Activated T-cell treated with anti-CD3 and anti-CD28 coated beads for 1 hour (primary cell): ENCODE measurements at places on chromosomes 7 and 10.

DNA sequence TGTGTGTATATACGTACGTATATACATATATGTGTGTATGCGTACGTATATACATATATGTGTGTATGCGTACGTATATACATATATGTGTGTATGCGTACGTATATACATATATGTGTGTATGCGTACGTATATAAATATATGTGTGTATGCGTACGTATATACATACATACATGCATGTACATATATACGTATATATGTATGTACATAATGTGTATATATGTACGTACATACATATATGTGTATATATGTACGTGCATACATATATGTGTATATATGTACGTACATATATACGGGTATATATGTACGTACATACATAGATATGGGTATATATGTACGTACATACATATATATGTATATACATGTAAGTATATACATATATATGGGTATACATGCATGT is 332.1 kb downstream of the CRPPA start:
- DNase-seq: no peak

DNA sequence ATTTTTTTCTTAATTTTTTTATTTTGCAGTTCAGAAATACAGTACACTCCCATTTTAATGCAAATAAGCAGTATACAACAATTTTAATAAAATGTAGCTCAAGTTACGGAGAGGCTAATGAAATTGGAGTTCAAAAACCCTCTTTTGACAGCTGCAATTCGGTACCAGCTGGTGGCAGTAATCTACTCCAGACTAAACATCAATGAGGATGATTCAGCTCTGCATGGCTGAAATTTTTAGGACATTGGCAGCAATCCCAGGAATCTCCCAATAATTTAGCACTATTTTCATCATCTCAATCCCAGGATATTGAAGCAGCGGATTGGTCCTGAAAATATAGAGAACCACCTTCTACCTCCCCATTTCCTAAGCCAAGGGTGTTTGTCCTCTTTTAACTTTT is 278.8 kb downstream of the CACNA2D1 start:
- no peak for DNase-seq

DNA sequence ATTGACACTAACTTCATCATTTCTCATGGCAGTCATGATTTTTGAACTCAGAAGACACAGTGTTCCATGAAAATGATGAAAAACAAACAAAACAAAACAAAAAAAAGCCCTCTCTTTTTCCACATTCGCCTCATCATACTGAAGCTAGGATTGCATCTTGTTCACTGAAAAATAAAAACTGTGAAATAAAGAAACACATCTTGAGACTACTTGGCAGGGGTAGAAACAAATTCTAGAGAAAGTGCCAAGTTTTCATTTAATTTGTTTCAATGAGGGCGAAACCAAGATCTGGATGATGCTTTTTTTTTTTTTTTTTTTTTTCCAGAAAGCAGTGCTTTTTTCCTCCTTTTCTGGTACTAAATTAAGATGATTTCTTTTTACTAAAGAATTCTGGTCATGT is 350.4 kb upstream of the ETV1 start:
- no peak for DNase-seq

- DNase-seq: no peak
Observed at GRCh38 chr10:77925795-77926565, 575 bp downstream of the DLG5 start.

DNA sequence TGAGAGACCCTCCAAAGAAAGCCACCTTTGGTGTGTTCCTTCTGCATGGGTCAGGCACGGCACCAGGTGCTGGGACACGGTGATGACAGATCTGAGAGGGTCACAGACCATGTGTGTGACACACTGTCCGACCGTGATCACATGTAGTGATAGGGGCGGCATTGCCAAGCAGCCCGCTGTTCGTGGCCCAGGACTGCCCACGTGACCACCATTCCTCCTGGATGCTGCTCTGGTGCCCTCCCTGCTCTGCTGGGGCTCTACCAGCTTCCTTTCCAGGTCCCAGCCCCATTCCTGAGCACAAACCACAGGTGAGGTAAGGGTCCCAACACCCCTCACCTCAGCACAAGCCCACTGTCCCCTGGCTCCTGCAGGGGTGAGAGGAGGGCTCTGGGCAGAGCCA is 10.1 kb upstream of the SLC18A3 start:
- DNase-seq: no peak

- no peak for DNase-seq
Observed at GRCh38 chr7:66279912-66280311, 74.8 kb downstream of the TPST1 start.

GRCh38 chr10:113995201-113995600 is 48.5 kb upstream of the ADRB1 start:
- no peak for DNase-seq

GRCh38 chr7:144763291-144763690 is 72.6 kb downstream of the TPK1 start:
- DNase-seq: no peak

DNA sequence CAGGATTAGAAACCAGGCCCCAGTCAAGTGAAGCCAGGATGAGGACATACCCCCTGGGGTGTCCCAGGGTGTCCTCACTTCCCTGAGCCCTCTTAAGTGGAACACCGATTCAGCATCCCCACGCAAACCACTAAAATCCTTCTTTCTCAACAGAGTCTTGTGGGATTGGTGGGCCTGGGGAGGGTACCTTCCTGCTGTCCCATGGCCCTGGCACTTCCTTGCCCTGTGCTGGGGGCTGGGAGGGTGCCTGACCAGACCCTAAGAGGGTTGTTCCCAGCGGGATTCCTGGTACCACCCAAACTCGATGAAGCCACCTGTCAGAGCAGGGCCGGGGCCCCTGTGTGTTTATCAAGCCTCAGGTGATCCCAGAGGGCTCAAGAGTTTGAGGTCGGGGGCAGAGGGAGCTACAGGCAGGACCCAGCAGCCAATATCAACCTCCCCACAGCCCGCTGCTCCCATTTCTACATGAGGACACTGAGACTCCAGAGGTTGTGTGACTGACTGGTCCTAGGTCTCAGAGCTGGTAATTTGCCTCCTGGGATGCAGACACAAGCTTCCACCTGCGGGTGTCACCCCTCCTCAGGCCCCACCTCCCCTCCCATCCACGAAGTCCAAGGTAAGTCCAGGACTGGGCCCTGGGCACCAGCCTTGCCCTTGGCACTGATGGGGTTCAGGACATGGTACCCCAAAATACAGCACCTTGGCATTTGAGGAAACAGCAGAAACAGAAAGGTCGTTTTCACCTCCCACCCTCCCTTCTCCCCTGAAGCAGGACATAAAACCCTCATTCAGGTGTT is 31.4 kb downstream of the OAT start:
- no peak for DNase-seq

DNA sequence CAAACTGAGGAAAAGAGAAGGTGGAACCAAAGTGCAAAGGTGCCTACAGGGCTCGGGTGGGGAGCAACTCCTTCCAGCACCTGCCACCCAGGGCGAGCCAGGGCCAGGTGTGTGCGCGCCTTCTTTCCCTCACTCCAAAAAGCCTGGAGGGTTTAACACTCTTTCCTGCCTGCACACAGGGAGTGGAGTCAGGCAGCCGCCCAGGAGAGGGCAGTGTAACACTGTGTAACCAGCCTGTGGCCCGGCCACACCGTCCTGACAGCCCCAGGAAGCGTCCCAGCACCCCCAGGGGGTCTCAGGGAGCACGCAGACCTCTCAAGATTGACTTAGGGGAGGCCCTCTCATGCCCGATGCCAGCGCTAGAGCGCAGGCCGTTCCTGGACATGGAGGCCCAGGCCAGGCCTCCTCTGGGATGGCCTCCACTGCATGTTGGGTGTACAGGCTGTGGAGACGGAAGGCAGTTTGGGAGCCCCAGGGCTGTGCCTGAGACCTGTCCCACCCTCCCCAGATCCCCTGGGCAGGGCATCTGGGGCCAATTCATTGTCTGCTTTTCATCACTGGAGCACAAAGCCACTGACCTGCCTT is 13.4 kb downstream of the BRI3 start:
- peak; percentile 17 for DNase-seq

DNA sequence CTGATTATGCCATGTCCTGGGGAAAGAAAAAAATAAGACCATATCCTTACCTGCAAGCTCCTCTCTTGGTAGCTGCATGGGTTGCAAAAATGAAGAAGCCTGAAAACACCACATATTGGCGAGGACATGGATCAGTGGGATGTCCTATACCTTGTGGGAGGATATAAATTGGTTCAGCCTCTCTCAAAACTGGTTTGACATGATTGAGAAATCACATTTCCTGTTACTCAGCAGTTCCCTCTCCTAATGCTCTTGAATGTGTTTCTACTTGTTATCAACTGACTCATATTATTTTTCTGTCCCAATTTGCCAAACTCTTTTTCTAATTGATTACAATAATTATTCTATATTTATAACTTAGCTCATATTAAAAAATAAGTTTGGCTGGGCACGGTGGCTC is 380.2 kb downstream of the EXOC4 start:
- no peak for DNase-seq

DNA sequence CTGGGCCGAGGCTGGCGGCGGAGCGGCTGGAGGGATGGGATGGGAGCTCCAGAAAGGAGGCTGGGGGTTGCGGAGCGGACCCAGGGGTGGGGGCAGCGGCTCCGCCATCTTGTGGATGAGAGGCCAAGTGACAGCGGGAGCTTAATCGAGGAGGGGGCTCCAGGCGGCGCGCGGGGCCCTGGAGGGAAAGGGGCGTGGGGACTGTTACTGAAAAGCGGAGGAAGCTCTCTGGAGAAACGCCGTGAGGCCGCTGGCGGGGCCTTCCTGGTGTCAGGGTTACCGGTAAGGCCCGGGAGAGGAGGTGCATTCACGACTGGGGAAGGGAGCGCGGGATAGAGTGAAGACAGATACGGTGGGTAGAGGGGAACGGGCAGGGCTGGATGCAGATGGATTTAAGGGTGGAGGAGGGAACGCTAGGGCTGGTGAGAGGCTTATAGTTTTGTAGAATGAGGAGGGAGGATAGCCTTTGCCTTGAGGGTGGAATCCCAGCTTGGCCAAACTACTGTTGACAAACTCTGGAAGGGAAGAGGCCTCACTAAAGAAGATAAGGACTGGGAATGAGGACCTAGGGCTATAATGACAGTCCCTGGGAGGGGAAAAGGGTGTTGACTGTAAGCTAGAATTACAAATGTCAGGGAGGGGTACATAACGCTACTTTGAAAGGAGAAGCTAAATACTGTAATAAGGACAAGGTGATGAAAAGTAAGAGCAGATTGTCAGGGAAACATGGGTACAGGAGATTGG is 535 bp downstream of the BTRC start:
- peak; percentile 24 for DNase-seq

- no peak for DNase-seq
Observed at GRCh38 chr7:121003986-121004685, 15.6 kb downstream of the CPED1 start.

DNA sequence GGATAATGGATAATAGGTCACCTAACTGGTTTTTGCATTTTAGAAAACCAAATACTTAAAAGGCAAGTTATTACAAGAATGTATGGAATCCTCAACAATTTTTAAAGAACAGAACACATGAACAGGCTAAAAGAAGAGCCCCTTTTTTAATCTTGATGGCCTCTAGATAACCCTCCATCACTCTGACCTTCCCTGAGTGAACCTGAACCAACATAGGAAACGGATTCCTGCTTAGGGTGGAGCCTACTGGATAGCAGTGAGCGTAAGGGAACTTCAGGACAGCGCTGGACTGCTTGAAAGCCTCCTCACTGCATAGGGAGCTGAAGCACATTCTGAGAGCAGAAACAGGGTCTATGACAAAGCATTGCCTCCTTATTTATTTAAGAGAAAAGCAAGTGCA is 20.5 kb downstream of the TRPV5 start:
- DNase-seq: no peak

- no peak for DNase-seq
Observed at GRCh38 chr10:103847346-103847745, 8.0 kb downstream of the SH3PXD2A start.

- no peak for DNase-seq
Observed at GRCh38 chr7:47885309-47885986, 62.8 kb downstream of the PKD1L1 start.

- DNase-seq: no peak
Observed at GRCh38 chr10:97079448-97079847, 106.3 kb downstream of the SLIT1 start.

DNA sequence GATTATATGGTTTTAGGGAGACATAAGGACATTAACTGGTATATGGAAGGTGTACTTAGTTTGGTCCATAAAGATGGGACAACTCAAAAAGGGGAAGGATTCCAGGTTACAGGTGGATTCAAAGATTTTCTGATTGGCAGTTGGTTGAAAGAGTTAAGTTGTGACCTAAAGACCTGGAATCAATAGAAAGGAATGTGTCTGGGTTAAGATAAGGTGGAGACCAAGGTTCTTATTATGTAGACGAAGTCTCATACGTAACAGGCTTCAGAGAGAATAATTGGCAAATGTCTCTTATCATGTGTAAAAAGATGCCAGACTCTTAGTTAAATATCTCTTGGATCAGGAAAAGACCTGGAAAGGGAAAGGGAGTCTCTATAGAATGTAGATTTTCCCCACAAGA is 1.0 kb upstream of the TRDMT1 start:
- no peak for DNase-seq

GRCh38 chr10:129122846-129123245 is 344.2 kb upstream of the MGMT start:
- no peak for DNase-seq

DNA sequence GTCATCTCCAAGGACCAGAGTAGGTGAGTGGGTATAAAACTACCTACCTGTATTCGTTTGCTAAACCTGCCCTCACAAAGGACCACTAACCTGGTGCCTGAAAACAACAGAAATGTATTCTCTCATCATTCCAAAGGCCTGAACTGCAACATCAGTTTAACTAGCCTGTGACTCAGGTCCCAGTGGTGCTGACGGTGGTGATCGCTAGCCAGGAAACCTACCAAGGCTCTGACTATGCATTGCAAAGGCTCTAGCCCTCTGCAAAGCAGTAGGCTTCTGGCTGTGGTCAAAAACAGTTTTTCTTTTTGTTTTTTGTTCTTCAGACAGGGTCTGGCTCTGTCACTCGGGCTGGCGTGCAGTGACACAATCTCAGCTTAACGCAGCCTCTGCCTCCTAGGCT is 107.5 kb downstream of the NPTX2 start:
- no peak for DNase-seq

- no peak for DNase-seq
Observed at GRCh38 chr7:37410305-37411229, 38.1 kb downstream of the ELMO1 start.

DNA sequence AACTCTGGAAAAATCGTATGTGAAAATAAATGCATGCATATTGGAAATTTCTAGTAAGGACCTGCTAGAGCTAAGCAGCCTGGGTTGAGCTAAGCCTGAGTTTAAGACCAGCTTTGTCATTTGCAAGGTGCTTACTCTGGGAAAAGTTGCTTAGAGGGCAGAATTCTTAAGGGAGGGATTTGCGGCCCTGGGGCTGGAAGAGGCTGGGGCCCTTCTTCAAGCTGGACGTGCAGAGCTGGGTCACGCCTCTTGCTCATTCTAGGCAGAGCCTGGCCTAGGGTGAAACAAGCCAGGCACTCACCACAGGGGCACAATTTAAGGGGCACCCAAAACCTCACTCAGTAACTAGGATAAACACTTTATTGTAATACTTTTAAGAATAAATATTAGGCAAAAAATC is 137.2 kb downstream of the ARHGAP22 start:
- DNase-seq: no peak

DNA sequence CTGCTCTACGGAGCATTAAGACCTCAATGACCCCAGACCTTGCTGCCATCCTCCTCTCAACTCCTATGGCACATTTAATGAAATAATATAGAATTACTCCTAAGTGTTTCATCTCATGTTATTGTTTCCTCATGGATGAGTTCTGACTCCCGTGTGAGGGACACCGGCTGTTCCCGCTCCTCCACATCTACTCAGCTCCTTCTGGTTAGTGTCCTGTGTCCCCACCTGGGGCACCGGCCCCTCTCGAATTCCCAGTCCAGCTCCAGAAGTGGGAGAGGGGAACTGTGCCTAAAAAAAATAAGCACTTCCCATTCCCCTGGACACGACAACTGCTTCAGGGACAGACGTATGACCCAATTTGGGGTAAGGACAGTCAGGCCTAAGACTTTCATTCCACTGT is 58.3 kb downstream of the PIP4K2A start:
- no peak for DNase-seq
